Posterior cingulate gyrus (tissue), 11 donors: ENCODE measurements at places on chromosomes 16 and 17.
A peak's percentile ranks its signal among the peaks of the same experiment; 100 is the strongest.

GRCh38 chr17:72566671-72567484 is 446.1 kb downstream of the SOX9 start:
- no peak for DNase-seq

GRCh38 chr16:82389956-82390650 is 220.1 kb upstream of the MPHOSPH6 start:
- DNase-seq, result no peak

DNA sequence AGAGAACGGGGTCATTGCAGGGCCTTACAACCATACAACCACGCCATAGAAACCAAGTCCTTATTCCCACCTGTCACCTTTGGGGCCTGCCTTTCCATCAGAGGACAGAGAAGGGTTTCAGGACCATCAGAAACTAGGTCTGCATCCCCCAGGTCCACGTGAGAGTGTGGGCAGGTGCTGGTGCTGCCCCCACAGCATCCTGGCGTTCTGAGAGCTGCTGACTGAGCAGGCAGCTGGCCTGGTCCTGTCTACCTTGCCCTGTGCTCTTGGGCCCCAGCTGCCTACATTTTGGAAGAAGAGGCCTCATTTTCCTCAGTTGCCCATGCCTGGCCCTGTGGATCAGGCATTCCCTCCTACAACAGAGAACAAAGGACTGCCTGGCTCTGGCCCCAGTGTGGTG is 21.6 kb downstream of the ZNF276 start:
- no peak for DNase-seq

- DNase-seq, result no peak
These were observed 110.1 kb downstream of the YPEL2 start for GRCh38 chr17:59441464-59442096.

DNA sequence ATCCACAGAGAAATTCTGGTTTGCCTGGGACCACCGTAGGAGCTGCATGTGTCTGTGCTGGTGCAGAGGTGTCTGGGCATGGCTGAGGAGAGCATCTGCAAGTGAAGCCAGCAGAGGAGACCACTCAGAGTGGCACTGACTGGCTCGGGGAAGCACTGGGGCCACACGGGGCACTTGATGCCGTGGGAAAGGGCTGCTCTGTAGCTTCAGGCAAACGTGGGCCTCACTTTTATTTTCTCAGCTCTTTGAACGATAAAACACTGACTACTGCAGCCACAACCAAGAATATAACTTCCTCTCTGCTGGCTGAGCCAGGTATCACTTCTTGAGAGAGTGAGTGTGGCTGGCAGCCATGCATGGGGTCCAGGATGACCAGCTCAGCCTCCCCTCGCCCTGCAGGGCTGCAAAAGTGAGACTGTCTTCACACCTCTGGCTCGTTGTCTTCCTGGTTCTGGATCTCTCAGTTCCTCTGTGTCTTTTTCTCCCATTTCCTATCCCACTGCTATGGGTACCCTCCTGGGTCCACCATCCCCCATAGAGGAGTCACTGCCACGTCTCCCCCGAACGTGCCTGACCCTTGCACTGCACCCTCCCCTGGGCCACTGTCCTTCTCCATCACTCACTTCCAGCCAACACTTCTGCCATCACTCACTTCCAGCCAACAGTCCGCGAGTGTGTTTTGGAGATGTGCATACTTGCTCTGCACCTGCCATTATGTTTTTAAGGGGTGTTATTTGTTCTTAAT is 201.4 kb upstream of the CHMP6 start:
- DNase-seq, result no peak

GRCh38 chr17:78069695-78070094 is 58.9 kb downstream of the TMC6 start:
- DNase-seq, result no peak

DNA sequence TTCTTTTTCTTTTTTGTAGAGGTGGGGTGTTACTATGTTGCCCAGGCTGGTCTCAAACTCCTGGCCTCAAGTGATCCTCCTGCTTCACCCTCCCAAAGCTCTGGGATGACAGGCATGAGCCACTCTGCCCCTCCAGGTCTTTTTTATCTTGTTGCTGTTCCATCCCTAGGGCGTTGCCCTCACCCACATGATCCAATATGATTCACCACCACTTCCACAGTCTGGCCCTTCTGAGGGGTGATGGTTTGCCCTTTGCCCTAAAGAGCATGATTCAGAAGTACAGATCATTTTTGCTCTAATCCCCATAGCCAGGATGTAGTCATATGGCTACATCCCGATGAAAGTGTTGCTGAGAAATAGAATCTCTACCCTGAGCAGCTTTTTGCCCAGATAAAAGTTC is 18.8 kb downstream of the STX4 start:
- no peak for DNase-seq

DNA sequence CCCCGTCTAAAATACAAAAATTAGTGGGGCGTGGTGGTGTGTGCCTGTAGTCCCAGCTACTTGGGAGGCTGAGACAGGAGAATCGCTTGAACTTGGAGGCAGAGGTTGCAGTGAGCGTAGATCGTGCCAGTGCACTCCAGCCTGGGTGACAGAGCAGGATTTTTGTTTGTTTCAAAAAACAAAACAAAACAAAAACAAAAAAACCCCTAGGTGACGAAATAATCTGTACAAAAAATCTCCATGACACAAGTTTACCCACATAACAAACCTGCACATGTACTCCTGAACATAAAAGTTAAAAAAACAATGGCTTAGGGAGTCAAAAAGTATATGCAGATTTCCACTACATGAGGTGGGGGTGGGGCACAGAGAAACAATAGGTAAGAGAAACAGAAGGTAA is 140.5 kb upstream of the ASIC2 start:
- no peak for DNase-seq

- no peak for DNase-seq
These were observed 18.7 kb downstream of the SREBF1 start for GRCh38 chr17:17818088-17818526.

GRCh38 chr17:66386498-66387351 is 84.3 kb downstream of the PRKCA start:
- DNase-seq, result no peak

- DNase-seq, result no peak
These were observed 69.6 kb upstream of the ENDOV start for GRCh38 chr17:80345321-80345720.

DNA sequence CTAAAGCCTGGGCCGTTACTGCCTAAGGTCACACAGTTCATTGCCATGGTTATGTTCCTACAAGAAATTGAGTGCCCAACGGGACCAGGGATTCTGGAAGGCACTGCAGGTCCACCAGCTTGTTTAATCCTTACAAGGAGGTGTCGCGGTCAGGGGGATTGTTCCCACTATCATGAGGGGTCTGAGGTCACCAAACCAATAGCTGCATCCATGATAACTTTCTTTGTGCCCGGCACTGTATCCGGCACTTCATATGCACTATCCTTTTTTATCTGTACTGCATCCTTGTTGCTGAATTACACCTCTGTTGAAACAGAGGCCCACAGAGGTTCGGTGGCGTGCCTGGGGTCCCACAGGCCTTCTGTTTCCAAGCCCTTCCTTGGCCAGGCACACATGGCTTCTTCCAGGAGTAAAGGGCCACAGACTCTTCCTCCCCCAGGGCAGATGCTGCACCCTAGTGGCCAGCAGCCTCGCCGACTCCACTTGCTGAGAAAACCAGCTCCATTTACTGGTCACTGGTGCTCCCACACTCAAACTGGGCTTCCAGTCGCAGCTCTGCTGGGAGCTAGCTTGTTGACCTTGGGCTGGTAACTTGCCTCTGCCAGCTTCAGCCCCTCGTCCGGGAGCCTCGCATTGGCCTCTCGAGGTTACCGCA is 82.0 kb upstream of the PLCG2 start:
- peak; percentile 93 for DNase-seq
